ENCODE measurements at places on chromosomes 7 and 10. TPM values are rescaled to one million over a fixed set of nuclear protein-coding genes. Genes with fewer than 3 reads are reported as not detected.

UPK3BL1 gene
- total RNA-seq = 17.4 TPM

TSPAN33 gene
- 6.3 TPM for total RNA-seq

HOGA1 gene
- total RNA-seq = 1.1 TPM

FEZF1 gene
- not detected for total RNA-seq

CLDN4 gene
- total RNA-seq = 4.9 TPM

FAM13C gene
- 0.28 TPM for total RNA-seq

OR2A12 gene
- total RNA-seq = not detected
